ENCODE measurements at places on chromosomes 1 and 21.

DNA sequence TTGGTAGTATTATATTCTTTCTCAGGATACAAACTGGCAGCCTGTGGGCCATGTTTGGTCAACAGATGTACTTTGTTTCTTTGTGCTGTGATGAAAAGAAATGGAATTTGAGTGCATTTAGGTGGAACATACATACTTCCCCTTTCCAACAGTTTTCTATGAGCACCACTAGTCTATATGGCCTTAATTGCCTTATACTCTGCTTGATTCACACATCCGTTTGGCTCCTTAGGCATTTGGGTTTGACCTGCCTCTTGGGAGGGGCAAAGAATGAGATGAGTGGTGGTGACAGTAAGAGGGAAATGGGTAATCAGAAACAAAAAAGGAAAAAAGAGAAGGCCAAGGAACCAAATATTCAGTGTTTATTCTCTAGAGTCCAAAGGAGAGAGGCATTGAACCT is 17.0 kb downstream of the CFAP126 start:
- DNase-seq: no peak

DNA sequence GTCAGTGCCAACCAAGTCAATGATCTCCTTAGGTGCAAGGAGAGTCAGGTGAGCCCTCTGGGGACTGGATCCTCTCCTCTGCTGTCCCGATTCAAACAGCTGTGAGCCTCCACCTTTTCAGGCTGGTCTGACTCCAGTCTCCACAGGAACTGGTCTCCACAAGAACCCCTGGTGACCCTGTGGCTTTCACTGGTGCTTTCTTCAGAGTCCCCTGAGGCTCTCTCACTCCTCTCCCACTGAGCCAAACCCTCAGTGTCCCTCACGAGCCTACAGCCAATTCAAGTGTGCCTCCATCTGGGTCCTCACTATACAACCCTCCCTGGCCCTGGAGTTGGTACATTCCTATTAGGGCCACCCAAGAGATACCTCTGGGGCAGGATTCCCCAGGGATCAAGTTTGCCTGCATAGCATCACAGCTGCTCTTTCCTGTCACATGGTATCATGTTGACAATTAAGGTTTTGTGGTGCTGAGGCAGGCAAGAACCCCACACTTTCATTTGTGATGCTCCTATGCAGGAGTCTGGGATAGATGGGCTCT is 5.2 kb upstream of the NGF start:
- no peak for DNase-seq

DNA sequence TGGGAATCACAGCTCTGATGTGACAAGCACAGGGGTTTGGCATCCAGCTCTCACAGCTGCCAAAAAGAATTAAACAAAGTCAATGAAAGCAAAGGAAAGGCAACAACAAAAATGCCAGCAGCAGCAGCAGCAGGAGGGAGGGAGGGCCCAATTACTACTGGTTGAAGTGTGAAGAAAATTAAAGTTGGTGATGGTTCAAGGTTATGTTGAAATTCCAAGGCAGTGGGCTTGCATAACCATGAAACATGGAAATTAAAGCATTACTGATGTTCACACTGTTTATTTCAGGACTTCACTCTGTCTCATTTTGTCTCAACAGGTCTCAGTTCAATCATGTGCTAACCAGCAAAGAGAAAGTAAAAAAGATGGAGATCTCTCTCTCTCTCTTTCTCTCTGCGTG is 220.3 kb upstream of the LYPLAL1 start:
- DNase-seq: no peak

GRCh38 chr1:176165573-176165972 is 41.5 kb downstream of the COP1 start:
- DNase-seq: no peak

- DNase-seq: peak; percentile 3
Measured at GRCh38 chr21:45029948-45030681, 44.3 kb upstream of the ADARB1 start.

DNA sequence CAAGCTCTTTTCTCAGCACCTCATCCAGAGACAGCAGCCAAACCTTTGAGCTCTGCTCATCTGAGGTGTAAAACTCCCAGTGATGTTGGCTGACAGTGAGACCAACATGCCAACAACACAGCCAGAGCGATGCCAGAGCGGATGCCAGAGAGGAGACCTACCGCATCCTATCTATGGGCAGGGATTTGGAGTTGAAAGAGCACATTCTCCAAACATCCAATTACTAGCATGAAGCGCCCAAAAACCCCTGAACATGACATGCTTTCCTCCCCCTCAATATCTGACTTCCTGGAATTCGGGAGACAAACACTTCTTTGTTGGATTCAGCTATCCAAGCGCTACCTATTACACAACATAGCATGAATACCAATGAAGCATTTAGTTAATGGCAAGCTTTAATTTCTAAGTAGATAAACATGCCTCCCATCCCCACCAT is 23.1 kb upstream of the PAXBP1 start:
- DNase-seq: no peak

GRCh38 chr1:166170075-166170474 is 3.3 kb upstream of the FAM78B start:
- DNase-seq: no peak

DNA sequence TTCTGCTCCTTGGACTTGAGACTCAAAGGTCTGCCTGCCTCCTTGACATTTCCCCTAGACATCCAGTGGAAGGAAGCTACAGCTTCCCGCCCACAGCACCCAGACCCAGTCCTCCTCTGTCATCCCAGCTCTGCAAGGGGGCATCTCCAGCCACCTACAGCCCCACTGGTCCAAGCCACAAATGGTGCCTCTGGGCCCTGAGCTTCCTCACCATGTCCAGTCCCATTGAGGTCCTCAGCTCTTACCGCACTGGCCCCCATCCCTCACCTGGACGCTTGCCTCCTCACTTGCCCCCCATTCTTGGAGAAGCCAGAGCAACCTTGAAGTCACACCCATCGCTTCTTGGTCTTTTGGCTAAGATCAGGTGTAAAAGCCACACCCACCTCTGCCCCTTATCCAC is 13.2 kb downstream of the PODN start:
- DNase-seq: no peak

DNA sequence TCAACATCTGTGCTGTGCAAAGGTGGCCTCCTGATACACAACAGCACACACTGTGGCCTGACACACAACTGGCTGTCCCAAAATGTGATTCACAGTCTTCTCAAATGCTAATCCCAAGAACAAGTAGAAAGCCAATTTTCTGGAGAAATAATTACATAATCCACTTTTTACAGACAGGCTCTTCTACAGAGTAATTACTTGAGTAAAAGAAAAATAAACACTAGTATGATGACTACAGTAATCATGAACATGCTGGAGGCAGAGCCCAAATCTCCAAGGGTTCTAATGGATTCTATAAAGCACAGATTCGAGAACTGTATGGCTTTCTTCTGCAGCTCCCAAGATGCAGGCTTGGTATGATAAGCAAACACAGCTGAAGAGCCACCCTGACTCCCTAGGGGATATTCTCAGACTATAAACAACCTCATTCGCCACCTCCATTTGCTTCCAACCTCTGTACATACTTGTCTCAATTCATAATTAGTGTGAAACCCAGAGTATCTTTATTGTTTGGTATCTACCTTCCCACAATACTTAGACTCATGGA is 81.9 kb downstream of the SIPA1L2 start:
- no peak for DNase-seq

GRCh38 chr1:186535388-186536133 is 74.6 kb upstream of the PDC start:
- DNase-seq: peak; percentile 38
